ENCODE measurements at places on chromosomes 3 and 15. TPM values are rescaled to one million over a fixed set of nuclear protein-coding genes. Genes with fewer than 3 reads are reported as not detected.

- peaks cover 10% of the 10 kb centered on the region for H3K4me1 ChIP-seq
- no peak overlapping the region for H3K4me3 ChIP-seq
- DNase-seq: no peak
- H3K27me3 ChIP-seq: peaks cover 7% of the 10 kb centered on the region
Observed at GRCh38 chr15:33190539-33190938, 4.0 kb downstream of the FMN1 start.

- no peak overlapping the region for H3K4me3 ChIP-seq
- peaks cover 11% of the 10 kb centered on the region for H3K36me3 ChIP-seq
Observed at GRCh38 chr15:38299216-38299615, 46.6 kb downstream of the SPRED1 start.

GRCh38 chr3:144033240-144033589, 61.6 kb downstream of the DIPK2A start:
- H3K36me3 ChIP-seq: no peaks in the 10 kb centered on the region
- no peak overlapping the region for H3K4me3 ChIP-seq
- no peaks in the 10 kb centered on the region for H3K27me3 ChIP-seq

DNA sequence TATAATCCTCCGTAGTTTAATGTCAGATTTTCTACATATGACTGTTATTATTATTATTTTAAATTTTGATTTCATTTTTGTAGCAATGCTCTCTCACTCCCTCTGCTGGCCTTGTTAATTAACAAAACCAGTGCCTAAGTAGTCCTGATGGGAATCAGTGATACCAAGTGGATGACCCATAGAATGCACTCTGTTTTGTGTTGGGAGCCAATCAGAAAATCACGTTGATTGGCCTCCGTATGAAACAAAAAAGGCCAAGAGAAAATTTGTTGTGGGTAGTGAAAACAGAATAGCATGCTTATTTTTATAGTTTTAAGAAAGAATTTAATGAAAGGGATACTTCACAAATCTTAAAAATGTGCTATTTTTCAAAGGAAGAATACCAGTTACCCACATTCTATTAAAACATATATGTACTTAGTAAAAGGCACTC, 34.4 kb upstream of the MEIS2 start:
- no peak overlapping the region for H3K4me3 ChIP-seq
- peaks cover 6% of the 10 kb centered on the region for H3K27me3 ChIP-seq
- peak; percentile 22 for DNase-seq
- no peak overlapping the region for H3K27ac ChIP-seq
- no peaks in the 10 kb centered on the region for H3K4me1 ChIP-seq

- no peak overlapping the region for H3K4me3 ChIP-seq
- no peak for DNase-seq
- H3K27ac ChIP-seq: no peak overlapping the region
- H3K4me1 ChIP-seq: no peaks in the 10 kb centered on the region
Observed at GRCh38 chr3:115885621-115886020, 262.3 kb downstream of the GAP43 start.

GRCh38 chr15:57797110-57797509, 90.6 kb downstream of the POLR2M start:
- DNase-seq: no peak
- H3K27ac ChIP-seq: no peak overlapping the region
- no peaks in the 10 kb centered on the region for H3K4me1 ChIP-seq

DNA sequence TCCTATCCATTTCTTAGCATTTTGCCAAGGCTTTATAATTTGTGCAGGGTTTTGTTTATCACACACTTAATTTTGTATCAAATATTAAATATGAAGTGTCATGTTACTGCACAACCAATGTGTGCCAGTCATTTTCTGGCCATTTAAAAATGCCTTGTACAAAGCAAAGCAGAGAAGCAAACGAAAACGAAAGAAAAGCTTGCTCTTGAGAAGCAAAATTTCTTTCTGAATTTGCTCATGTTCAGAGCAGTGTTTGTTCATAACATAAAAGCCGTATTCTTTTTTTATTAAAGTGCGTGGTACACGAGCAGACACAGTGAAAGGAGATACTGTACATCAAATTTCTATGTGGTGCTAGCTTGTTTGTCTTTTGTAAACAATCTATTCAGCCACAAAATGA, 792.6 kb downstream of the NAALADL2 start:
- H3K36me3 ChIP-seq: no peaks in the 10 kb centered on the region
- DNase-seq: no peak
- H3K27ac ChIP-seq: no peak overlapping the region
- no peak overlapping the region for H3K4me3 ChIP-seq
- H3K4me1 ChIP-seq: no peaks in the 10 kb centered on the region

GRCh38 chr3:125140818-125141595, 71.5 kb downstream of the SLC12A8 start:
- DNase-seq: no peak
- no peak overlapping the region for H3K4me3 ChIP-seq
- H3K4me1 ChIP-seq: peaks cover 67% of the 10 kb centered on the region
- peak overlapping the region; percentile 96 for H3K27ac ChIP-seq

- no peak for DNase-seq
- H3K4me1 ChIP-seq: no peaks in the 10 kb centered on the region
- no peak overlapping the region for H3K27ac ChIP-seq
Observed at GRCh38 chr3:140924097-140924873, 17.4 kb upstream of the SLC25A36 start.

GRCh38 chr3:57646723-57647122, 46.2 kb downstream of the DENND6A start:
- H3K4me1 ChIP-seq: no peaks in the 10 kb centered on the region
- no peak overlapping the region for H3K4me3 ChIP-seq
- H3K27ac ChIP-seq: no peak overlapping the region
- DNase-seq: no peak
- H3K27me3 ChIP-seq: no peaks in the 10 kb centered on the region
- peaks cover 34% of the 10 kb centered on the region for H3K36me3 ChIP-seq

DNA sequence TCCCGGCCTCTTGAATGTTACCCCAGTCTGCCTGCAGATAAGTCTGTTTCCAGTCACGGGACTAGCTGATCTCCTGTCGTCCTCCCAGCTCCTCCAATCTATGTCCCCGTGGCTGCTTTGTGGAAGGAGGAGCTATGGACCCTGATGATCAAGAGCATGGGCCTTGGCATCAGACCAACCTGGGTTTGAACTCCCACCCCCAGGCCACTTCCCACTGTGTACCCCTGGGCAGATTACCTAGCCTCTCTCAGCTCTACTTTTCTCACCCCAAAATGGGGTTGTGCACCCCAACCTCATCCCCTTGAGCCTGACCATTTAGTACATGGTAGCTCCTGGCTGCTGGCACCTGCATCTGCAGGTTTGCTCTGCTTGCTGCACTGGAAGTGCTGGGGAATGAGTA, 55.8 kb downstream of the GASK1A start:
- H3K27me3 ChIP-seq: no peaks in the 10 kb centered on the region
- DNase-seq: no peak
- H3K4me1 ChIP-seq: no peaks in the 10 kb centered on the region
- H3K27ac ChIP-seq: no peak overlapping the region
- no peaks in the 10 kb centered on the region for H3K36me3 ChIP-seq

- no peak for DNase-seq
- H3K4me1 ChIP-seq: peaks cover 42% of the 10 kb centered on the region
- peak overlapping the region; percentile 73 for H3K27ac ChIP-seq
- no peak overlapping the region for H3K4me3 ChIP-seq
- no peaks in the 10 kb centered on the region for H3K36me3 ChIP-seq
Observed at GRCh38 chr15:39852250-39852649, 67.8 kb downstream of the GPR176 start.

DNA sequence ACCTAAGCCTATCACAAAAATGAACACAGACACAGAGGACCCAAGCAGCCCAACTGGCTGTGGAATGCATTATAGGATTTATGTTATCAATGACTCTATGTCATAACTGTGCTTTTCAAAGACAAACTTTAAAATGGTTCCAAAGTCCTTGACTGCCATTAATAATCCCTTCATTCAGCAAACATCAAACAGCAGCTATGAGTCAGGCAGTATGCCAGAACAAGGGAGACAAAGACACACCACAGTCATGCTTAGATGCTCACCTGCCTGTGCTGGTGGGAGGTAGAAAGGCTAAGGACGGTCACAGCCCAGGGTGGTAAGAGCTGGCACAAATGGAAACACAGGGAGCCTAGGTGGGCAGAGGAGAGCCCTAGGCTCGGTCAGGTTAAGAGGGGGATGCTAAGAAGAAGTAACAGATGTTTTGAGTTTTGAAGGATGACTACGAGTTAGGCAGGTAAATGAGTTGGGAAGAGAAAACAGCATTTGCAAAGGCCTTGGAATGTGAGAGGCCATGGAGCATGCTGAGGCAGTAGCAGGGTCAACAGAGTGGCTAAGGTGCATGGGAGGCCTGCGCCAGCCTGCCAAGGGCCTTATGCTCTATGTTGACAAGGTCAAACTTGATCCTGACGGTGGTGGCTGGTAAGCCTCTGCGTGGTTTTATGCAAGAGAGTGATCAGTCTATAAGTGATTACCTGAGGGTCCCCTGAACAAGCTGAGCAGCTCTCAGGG, 23.0 kb downstream of the NMNAT3 start:
- no peak for DNase-seq
- no peaks in the 10 kb centered on the region for H3K27me3 ChIP-seq
- H3K36me3 ChIP-seq: no peaks in the 10 kb centered on the region
- H3K4me3 ChIP-seq: no peak overlapping the region
- no peak overlapping the region for H3K27ac ChIP-seq
- H3K4me1 ChIP-seq: no peaks in the 10 kb centered on the region

GRCh38 chr3:58325525-58325992, 7.1 kb upstream of the PXK start:
- H3K4me1 ChIP-seq: peaks cover 10% of the 10 kb centered on the region
- H3K27me3 ChIP-seq: no peaks in the 10 kb centered on the region
- H3K4me3 ChIP-seq: no peak overlapping the region
- peaks cover 9% of the 10 kb centered on the region for H3K36me3 ChIP-seq

DNA sequence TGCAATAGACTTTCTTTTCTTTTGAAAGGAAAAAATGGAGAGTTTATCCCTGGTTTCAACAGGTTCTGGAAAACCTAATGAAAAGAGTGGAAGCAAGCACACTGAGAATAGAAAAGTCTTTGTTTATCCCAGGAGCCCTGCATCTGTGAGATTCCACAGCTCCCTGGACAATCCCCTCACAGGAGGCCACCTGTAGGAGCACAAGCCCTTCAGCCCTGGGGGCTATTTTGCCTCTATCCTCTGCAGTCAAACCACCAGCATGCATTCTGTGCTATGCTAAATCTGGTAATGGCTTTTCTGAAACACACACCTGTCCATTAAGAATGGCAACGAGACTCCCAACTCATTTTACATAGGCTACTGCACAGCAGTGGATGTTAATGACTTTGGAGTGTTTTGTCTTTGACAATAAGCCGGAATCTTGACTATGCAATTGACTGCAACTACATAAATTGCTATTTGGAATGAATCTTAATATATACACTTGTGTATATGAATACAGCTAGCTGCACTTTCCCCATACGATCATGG, 369.4 kb downstream of the NR2F2 start:
- no peaks in the 10 kb centered on the region for H3K36me3 ChIP-seq
- H3K4me1 ChIP-seq: no peaks in the 10 kb centered on the region
- no peak overlapping the region for H3K27ac ChIP-seq
- no peak for DNase-seq
- H3K27me3 ChIP-seq: no peaks in the 10 kb centered on the region

GRCh38 chr3:71210257-71211007, 373.1 kb downstream of the FOXP1 start:
- H3K27me3 ChIP-seq: no peaks in the 10 kb centered on the region
- no peak overlapping the region for H3K27ac ChIP-seq
- H3K36me3 ChIP-seq: no peaks in the 10 kb centered on the region
- no peak overlapping the region for H3K4me3 ChIP-seq

GRCh38 chr15:49619226-49619625, 1.4 kb downstream of the FAM227B start:
- peaks cover 17% of the 10 kb centered on the region for H3K4me1 ChIP-seq
- H3K4me3 ChIP-seq: no peak overlapping the region
- DNase-seq: no peak
- H3K27ac ChIP-seq: no peak overlapping the region
- H3K36me3 ChIP-seq: 0 out of 2 replicates have a peak, but pooled peaks cover 1% of the 10 kb centered on the region

- H3K27me3 ChIP-seq: no peaks in the 10 kb centered on the region
- H3K4me1 ChIP-seq: peaks cover 27% of the 10 kb centered on the region
- no peak for DNase-seq
- peak overlapping the region; percentile 89 for H3K27ac ChIP-seq
Observed at GRCh38 chr15:42274702-42274989, 1.4 kb upstream of the TMEM87A start.

- H3K27ac ChIP-seq: no peak overlapping the region
- no peak for DNase-seq
- peaks cover 14% of the 10 kb centered on the region for H3K4me1 ChIP-seq
- no peak overlapping the region for H3K4me3 ChIP-seq
- H3K27me3 ChIP-seq: no peaks in the 10 kb centered on the region
- H3K36me3 ChIP-seq: no peaks in the 10 kb centered on the region
Observed at GRCh38 chr15:73900095-73900712, 26.1 kb upstream of the LOXL1 start.

DNA sequence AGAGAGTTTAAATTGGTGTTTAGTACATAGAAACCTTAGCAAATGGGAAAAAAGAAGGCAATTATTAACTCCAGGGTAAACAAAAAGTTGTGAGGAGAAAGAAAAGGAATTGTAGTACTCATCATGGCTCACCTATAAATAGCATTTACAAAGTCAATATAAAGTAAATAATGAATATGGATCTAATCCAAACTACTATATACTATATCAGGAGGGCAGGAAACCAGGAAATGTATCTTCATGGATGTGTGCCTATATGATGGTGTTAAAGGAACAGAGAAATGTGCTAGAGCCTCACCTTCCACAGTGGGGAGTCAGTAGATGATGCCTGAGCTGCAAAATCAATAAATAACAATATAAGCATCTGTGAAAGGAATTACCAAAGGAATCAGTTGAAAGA, 208.9 kb downstream of the FAM43A start:
- H3K4me1 ChIP-seq: no peaks in the 10 kb centered on the region
- no peak overlapping the region for H3K27ac ChIP-seq
- H3K27me3 ChIP-seq: no peaks in the 10 kb centered on the region
- H3K4me3 ChIP-seq: no peak overlapping the region
- no peaks in the 10 kb centered on the region for H3K36me3 ChIP-seq

DNA sequence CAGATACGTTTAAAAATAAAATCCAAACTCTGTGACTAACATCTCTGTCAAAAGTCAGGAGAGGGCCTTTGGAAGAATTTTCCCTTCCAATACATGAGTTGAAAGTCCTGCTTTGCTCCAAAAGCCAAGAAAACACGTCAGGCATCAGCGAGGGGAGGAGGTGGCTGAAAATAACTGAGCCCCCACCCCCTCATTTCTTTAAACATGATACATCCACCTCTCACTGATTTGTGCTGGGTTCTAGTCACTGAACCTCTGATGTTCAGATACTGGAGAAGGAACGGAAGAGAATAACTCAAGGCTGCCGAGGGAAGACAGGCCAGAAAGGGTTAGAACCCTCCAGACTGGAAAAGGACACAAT, 9.4 kb upstream of the SEMA5B start:
- H3K4me1 ChIP-seq: no peaks in the 10 kb centered on the region
- H3K36me3 ChIP-seq: no peaks in the 10 kb centered on the region
- DNase-seq: no peak
- H3K27me3 ChIP-seq: peaks cover 67% of the 10 kb centered on the region
- H3K27ac ChIP-seq: no peak overlapping the region

The WNT5A gene
- total RNA-seq: 18.8 TPM

The POTEB gene
- total RNA-seq: not detected

The ARPP21 gene
- total RNA-seq: not detected

The KLHL6 gene
- not detected for total RNA-seq

The TMEM108 gene
- not detected for total RNA-seq

The BCHE gene
- not detected for total RNA-seq

The GCHFR gene
- total RNA-seq: 0.22 TPM

The TNFAIP8L3 gene
- total RNA-seq: 0.13 TPM

The DET1 gene
- total RNA-seq: 5.5 TPM

All from SJSA1 (cell line).